ENCODE measurements at places on chromosomes 6 and 20. TPM values are rescaled to one million over a fixed set of nuclear protein-coding genes. Genes with fewer than 3 reads are reported as not detected.

Gene PGC
- total RNA-seq, result not detected

Gene RWDD2A
- 0.63 TPM for total RNA-seq

Gene MAP1LC3A
- total RNA-seq, result 2.7 TPM

Gene PDE7B
- total RNA-seq, result not detected

Gene BCL2L1
- 277 TPM for total RNA-seq

Gene BNIP5
- total RNA-seq, result not detected

Gene GMPR
- 5.0 TPM for total RNA-seq

Gene NMBR
- total RNA-seq, result not detected

Gene SIGLEC1
- total RNA-seq, result not detected

DNA sequence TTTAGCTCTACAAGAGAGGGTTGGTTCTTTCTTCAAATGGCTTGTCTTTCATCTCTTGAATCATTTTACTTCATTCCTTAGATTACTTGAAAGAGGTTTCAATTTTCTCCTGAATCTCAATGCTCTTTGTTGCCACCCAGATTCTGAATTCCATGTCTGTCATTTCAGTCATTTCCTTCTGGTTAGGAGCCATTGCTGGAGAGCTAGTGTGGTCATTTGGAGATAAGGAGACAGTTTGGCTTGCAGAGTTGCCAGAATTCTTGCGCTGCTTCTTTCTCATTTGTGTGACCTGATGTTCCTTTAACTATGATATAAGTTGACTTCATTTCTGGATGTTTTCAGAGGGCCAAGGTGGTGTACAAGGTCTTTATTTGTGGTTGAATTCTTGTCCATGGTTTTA lies 157.8 kb downstream of the SLC22A3 start:
- H3K27me3 ChIP-seq, result no peaks in the 10 kb centered on the region
- H3K4me3 ChIP-seq, result no peak overlapping the region
- H3K36me3 ChIP-seq, result no peaks in the 10 kb centered on the region
- H3K27ac ChIP-seq, result no peak overlapping the region
- DNase-seq, result no peak

GRCh38 chr6:167287513-167288048 lies 3.5 kb upstream of the UNC93A start:
- no peaks in the 10 kb centered on the region for H3K4me1 ChIP-seq
- H3K27ac ChIP-seq, result no peak overlapping the region
- H3K36me3 ChIP-seq, result no peaks in the 10 kb centered on the region
- 0 out of 2 replicates have a peak, but pooled peaks cover 28% of the 10 kb centered on the region for H3K27me3 ChIP-seq

GRCh38 chr6:153056308-153056707 lies 53.8 kb upstream of the MTRF1L start:
- no peak overlapping the region for H3K4me3 ChIP-seq
- H3K36me3 ChIP-seq, result no peaks in the 10 kb centered on the region
- DNase-seq, result peak; percentile 61
- no peak overlapping the region for H3K27ac ChIP-seq
- peaks cover 31% of the 10 kb centered on the region for H3K4me1 ChIP-seq

GRCh38 chr6:108446629-108447150 lies 114.0 kb upstream of the FOXO3 start:
- no peak for DNase-seq
- H3K36me3 ChIP-seq, result no peaks in the 10 kb centered on the region
- H3K27ac ChIP-seq, result no peak overlapping the region
- H3K4me3 ChIP-seq, result no peak overlapping the region

DNA sequence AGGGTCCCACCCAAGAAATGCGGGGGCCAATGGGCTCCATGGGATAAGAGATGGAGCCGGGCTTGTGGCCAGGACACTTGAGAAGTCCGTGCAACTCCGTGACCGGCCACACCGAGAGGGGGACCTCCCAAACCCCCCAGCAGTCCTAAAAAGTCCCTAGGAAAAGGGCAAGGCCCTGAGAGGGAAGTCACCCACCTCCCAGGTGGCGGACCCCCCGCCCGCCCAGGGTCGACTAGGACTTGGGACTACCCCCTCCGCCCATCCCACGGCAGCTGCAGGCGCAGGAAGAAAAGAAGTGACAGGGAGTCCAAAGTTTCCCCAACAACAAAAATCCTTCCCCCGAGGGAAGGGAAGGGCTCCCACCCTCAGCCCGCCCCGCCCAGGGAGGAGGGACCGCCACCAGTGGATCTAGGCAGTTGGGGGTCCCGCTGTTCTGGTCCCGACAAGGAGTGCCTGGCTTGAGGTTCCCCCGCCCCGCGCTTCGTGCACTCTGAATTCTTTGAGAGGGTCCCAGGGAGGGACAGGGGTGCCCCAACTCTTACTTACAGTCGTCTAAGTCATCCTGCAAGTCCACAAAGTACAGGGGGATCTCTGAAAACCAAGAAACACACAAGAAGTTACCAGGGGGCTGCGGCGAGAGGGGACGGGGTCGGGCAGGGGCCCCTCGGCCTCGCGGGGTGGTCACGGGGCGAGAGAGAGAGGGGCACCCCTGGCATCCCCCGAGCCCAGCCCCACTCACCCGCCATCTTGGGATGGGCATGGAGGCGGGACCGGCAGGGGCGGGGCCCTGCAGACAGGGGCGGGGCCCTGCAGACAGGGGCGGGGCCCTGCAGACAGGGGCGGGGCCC lies 611 bp upstream of the RAB22A start:
- DNase-seq, result peak; percentile 39
- H3K27me3 ChIP-seq, result no peaks in the 10 kb centered on the region
- H3K4me1 ChIP-seq, result peaks cover 49% of the 10 kb centered on the region
- peaks cover 17% of the 10 kb centered on the region for H3K36me3 ChIP-seq
- H3K27ac ChIP-seq, result no peak overlapping the region

- H3K27me3 ChIP-seq, result no peaks in the 10 kb centered on the region
- DNase-seq, result no peak
- H3K27ac ChIP-seq, result no peak overlapping the region
- H3K36me3 ChIP-seq, result no peaks in the 10 kb centered on the region
Observed at GRCh38 chr20:16066571-16066970, 506.7 kb downstream of the KIF16B start.

DNA sequence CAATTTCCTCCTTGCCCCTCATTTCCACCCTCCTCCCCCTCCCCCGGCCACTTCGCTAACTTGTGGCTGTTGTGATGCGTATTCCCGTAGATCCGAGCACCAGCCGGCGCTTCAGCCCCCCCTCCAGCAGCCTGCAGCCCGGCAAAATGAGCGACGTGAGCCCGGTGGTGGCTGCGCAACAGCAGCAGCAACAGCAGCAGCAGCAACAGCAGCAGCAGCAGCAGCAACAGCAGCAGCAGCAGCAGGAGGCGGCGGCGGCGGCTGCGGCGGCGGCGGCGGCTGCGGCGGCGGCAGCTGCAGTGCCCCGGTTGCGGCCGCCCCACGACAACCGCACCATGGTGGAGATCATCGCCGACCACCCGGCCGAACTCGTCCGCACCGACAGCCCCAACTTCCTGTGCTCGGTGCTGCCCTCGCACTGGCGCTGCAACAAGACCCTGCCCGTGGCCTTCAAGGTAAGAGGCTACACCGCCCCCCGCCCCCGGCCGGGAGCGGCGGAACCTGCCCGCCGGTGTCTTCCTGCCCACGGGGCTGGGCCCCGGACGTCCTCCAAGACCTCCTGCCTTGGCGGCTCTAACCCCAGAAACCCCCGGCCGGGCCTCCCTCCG lies 44.9 kb upstream of the SUPT3H start:
- DNase-seq, result peak; percentile 44
- peak overlapping the region; percentile 93 for H3K4me3 ChIP-seq
- no peaks in the 10 kb centered on the region for H3K27me3 ChIP-seq

DNA sequence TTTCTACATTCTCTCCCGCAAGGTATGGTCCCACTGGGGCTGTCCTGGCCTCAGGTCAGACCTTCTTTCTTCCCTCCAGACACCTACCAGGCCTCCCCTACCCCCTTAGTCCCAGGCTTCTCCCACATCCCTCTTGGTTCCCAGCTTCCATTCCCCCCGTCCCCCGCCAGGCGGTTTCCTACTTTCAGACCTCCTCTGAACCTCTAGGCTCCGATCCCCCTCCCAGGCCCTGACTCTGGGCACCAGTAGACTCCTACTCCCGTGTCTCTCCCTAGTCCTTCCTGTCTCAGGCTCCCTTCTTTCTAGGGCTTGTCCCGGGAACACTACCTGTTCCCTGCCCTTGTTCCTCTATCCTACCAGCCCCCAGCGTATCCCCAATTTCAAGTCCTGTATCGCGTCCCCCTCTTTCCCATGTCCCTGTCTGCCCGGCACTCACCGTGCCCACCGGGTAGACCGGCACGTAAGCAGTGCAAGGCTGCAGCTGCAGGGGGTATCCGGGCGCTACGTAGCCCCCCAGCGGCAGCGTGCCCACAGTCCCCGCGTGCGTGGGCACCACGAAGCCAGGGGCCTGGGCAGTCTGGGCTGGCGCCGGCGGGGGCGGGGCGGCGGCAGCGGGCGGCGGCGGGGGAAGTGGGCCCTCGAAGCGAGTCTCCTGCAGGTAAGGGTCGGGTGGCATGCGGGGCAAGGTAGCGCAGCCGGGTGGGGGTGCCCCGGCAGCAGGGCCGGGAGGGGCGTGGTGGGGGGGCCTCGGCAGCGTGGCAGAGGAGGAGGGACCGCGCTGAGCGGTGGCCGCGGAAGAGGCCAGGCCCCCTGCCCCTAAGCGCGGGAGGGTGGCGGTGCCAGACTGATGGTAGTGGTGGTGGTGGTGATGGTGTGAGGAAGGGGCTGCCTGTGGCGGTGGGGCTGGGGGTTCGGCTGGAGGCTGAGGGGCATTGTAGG lies 1.5 kb downstream of the PRRT1 start:
- H3K27ac ChIP-seq, result no peak overlapping the region
- H3K36me3 ChIP-seq, result no peaks in the 10 kb centered on the region
- H3K27me3 ChIP-seq, result no peaks in the 10 kb centered on the region
- peaks cover 10% of the 10 kb centered on the region for H3K4me1 ChIP-seq
- no peak overlapping the region for H3K4me3 ChIP-seq
- no peak for DNase-seq

GRCh38 chr20:4299773-4300172 lies 284.4 kb upstream of the RNF24 start:
- no peak overlapping the region for H3K4me3 ChIP-seq
- H3K4me1 ChIP-seq, result no peaks in the 10 kb centered on the region
- no peak overlapping the region for H3K27ac ChIP-seq
- H3K27me3 ChIP-seq, result no peaks in the 10 kb centered on the region

GRCh38 chr6:66344796-66345195 lies 637.8 kb upstream of the EYS start:
- no peaks in the 10 kb centered on the region for H3K36me3 ChIP-seq
- no peaks in the 10 kb centered on the region for H3K4me1 ChIP-seq
- H3K4me3 ChIP-seq, result no peak overlapping the region

- peaks cover 82% of the 10 kb centered on the region for H3K36me3 ChIP-seq
- no peaks in the 10 kb centered on the region for H3K27me3 ChIP-seq
- H3K27ac ChIP-seq, result no peak overlapping the region
- H3K4me1 ChIP-seq, result no peaks in the 10 kb centered on the region
- no peak overlapping the region for H3K4me3 ChIP-seq
Observed at GRCh38 chr20:32142088-32142487, 32.6 kb downstream of the TM9SF4 start.

DNA sequence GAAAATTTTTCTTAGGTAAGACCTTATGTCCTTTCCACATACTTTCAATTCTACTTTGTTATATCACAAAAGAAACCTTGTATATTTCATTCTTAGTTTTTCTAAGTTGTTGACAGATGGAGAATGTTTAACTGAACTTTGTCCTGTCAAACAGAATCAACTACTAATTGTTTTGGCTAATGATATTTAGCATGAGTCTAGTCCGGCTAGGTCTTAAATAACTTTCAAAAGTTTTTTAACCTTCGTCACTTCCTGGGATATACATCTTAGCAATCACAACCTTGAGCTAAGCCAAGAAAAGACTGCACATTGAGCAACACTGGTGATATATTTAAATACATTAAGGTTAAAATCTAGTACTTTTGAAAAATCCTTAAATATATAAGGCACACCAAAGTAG lies 62.9 kb upstream of the RUNX2 start:
- no peaks in the 10 kb centered on the region for H3K27me3 ChIP-seq
- H3K4me3 ChIP-seq, result no peak overlapping the region
- no peaks in the 10 kb centered on the region for H3K36me3 ChIP-seq
- no peaks in the 10 kb centered on the region for H3K4me1 ChIP-seq
- no peak overlapping the region for H3K27ac ChIP-seq
- no peak for DNase-seq

DNA sequence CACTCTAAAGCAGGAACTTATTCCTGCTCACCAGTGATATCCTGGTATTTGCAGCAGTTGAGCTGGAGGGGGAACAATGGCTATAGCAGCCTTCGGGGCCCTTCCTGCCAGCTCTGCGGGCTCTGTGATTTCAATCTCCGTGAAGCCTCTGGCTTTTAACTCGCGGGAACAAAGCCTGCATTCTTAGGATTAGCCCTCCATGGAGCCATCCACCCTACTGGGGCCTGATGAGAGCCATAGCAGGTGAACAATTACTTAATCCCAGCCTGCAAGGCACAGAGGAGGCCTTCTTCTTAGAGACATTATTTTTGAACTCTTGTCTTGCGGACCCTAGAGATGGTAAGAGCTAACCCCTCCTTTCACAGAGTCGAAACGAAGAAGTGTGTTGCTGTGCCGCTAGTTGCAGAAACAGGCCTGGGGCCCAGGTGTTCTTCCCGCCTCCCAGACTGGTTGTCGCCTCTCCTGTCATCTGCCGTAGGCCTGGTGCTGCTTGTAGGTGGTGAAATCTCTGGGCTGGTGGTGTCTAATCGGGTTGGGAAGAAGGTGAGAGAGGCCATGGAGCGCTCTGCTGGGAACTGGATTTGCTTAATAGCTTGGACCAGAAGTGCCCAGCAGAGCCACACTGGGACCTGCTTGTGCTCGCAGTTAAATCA lies 9.7 kb downstream of the GHRH start:
- H3K4me1 ChIP-seq, result no peaks in the 10 kb centered on the region
- no peaks in the 10 kb centered on the region for H3K27me3 ChIP-seq
- no peak overlapping the region for H3K4me3 ChIP-seq
- DNase-seq, result no peak
- H3K36me3 ChIP-seq, result no peaks in the 10 kb centered on the region

Data from PC-3 (cell line).